ENCODE measurements at places on chromosomes 6 and 20.

GRCh38 chr6:73941892-73942291, 245.9 kb downstream of the CD109 start:
- DNase-seq, result no peak

DNA sequence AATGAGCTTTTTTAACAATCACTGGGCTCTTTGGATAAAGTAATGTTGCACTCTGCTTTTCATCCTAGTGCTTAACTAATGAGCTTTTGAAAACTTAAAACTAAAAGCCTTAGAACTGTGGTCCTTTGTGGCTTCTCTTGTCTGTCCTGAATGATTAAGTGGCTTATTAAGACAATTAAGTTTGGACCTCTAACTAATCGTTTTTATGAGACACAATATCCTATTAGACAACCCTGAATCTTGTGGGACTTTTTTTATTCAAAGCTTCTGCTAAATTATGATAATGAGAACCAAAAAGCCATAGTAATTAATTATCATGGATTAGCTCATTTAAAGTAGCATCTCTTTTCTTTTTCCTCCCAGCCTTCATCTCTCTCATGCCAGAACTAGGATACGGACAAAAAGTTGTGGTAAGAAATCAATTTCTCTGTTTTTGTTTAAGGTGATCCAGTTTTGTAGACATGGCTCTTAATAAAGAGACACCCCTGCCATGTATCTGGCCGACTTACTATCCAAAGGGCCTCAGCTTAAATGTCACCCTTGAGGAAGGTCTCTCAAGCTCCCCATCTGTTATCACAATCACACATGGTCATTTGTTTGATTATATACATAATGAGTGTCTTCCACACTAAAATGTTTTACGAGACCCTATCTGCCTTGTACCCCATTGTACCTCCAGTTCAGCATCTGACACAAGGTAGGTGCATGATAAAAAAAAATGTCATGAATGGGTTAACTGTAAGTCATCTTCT, 384.4 kb upstream of the IRAK1BP1 start:
- no peak for DNase-seq

DNA sequence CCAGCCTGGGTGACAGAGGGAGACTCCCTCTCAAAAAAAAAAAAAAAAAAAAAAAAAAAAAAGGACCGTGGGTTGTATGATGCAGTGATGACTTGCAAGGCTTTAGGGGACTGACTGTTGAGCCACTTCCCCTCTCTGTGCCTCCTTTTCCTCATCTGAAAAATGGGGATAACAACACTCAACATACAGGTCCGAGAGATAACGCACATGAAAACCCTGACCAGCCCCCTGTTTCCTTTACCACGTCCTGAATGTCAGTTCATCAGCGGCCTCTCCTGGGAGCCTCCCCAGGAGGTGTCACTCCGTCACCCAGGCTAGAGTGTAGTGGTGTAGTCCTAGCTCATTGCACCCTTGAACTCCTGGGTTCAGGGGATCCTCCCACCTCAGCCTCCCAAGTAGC, 3.9 kb downstream of the SLA2 start:
- DNase-seq, result no peak

DNA sequence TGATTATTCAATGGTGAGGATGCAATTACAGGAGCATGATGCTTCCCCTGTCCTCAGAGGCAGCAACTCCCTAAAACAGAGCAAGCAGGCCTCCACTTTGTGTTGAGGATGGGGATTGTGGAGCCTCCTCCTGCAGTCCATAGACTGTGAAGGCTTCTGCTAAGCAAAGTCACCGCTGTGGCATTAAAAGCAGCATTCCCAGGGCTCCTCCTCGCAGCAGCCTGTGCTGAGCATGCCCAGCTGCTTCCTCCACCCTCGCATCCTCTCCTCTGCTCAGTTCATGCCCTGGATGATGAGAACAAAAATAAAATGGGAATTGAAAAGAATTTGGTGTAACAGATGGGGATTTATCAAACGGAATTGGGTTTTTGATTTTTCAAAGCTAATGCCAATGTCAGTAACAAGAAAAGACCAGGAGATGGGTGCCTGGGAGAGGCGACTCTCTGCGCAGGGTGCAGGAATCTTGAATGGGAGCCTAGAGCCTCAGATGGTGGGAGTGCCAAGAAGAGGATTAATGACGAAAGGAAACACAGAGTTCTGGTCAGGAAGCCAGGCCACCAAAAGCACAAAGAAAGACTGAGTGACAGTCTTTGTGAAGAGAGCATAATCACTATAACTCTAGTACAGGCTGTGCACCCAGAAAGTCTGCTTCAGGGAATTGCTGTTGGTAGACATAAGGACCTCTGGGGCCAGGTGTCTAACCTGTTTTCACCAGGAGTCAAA, 347.6 kb downstream of the TPBG start:
- DNase-seq, result no peak

GRCh38 chr6:111736005-111736608, 130.4 kb upstream of the TRAF3IP2 start:
- no peak for DNase-seq

DNA sequence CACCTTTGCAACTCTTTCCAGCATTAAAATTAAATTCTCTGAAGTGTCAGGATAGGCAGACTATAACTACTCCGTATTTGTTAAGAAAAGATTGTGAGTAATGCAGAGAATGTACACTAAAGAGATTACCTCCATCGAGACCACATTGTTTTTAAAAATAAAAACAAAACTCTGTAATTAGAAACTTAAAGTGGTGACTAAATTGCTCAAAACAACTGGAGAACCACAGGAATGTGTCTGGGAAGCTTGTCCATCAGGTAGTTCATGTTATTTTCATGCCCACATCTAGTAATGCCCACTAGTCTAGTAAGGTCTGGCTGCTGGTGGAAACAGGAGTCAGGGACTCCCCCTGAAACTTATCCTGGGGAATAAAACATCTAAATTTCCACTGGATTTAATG, 103.0 kb upstream of the FOXQ1 start:
- no peak for DNase-seq

- DNase-seq, result no peak
These were observed 1.4 kb upstream of the BTN3A1 start for GRCh38 chr6:26400626-26401025.

DNA sequence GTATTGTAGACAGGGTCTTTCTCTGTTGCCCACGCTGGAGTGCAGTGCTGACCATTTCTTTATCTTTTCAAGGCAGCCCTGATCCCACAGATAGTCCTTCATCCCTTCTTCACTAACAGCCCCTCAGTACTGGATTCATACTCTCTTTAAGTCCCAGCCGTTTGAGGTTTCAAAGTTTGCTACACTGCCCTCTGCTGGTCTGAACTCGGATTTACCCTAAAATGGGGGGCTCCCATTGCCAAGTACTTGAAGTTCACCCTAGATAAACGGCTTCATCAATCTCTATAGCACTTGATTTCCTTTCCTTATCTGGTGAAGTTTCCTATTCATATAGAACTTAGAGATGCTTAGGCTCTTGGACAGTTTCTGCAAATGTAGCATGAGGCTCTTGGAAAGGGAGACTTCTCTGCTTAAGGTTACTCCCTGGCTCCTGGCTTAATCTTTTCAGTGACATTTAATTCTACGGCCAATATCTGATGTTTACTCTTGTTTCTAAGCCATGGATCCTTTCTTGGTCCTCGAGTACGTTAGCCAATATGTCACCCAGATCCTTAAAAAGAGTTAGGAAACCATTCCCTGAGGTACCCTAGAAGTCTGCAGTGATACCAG, 21.4 kb upstream of the PREP start:
- DNase-seq, result peak; percentile 80

DNA sequence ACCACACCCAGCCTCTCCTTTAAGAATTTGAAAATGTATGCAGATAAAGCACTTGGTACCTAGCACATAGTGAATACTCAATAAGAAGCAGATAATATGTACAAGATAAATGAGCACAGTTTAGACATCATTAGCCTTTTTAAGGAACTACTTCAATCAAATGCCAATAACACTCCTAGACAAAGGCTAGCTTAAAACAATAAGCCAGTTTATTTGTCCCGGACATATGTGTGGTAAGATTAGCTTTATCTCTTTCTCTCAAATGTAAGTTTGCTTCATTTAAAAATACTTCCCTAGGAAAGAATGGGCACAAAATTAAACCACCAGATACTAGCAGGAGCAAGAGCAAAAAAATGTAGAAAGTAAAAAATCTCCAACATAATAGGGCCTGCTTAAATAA, 73.8 kb downstream of the MAP3K5 start:
- DNase-seq, result no peak

- no peak for DNase-seq
These were observed 382.3 kb upstream of the ID4 start for GRCh38 chr6:19454721-19455392.

DNA sequence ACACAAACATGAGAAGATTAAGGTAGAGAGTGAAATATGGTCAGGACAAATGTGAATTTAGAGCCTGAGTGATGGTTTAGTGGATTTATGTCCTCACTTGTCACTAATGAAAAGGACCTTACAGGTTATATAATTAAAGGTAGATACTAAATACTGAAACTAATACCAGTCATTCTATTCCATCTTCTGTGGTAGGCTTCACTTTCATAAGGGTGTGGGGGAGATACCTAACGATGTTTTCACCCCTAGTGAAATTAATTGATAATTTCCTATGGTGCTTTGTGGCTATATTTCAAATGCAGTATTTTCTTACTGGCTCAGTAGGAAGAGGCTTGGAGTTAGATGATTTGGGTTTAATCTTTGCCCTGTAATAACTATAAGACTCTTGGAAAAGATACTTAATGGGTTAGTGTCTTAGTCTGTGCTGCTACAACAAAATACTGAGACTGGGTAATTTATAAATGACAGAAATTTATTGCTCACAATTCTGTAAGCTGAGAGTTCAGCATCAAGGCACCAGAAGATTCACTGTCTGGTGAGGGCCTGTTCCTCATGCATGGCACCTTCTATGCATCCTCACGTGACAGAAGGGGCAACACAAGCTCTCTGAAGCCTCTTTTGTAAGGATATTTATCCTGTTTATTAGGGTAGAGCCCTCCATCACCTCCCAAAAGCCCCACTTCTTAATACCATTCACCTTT, 21.3 kb downstream of the RNF217 start:
- DNase-seq, result no peak

GRCh38 chr6:2998998-2999617, 586 bp upstream of the NQO2 start:
- DNase-seq, result peak; percentile 53
